ENCODE measurements at places on chromosomes 4 and X. TPM values are rescaled to one million over a fixed set of nuclear protein-coding genes. Genes with fewer than 3 reads are reported as not detected.

- no peaks in the 10 kb centered on the region for H3K4me1 ChIP-seq
- no peak for DNase-seq
- no peaks in the 10 kb centered on the region for H3K36me3 ChIP-seq
- no peak overlapping the region for H3K27ac ChIP-seq
- H3K4me3 ChIP-seq, result no peak overlapping the region
These were observed 104.5 kb downstream of the AR start for GRCh38 chrX:67648361-67648760.

- no peak overlapping the region for H3K4me3 ChIP-seq
- no peaks in the 10 kb centered on the region for H3K36me3 ChIP-seq
- H3K27me3 ChIP-seq, result no peaks in the 10 kb centered on the region
- H3K27ac ChIP-seq, result no peak overlapping the region
- no peak for DNase-seq
These were observed 40.0 kb downstream of the SEPTIN11 start for GRCh38 chr4:76989391-76990061.

DNA sequence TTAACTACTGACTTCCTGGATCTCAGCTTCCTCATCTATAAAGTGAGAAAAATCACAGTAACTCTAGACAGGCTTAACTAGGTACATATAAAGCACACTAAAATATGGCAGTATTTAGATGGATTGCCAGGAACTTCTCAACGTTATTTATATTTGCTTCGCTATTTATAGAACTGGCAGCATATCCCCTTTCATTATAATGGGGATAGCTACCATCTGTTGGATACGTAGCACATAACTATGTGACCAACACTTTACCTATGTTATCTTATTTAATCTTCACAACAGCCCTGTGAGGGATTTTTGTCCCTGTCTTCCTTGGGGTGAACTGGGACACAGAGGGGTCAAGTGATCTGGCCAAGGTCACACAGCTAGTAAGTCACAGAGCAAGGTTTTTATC, 64.6 kb downstream of the ENPEP start:
- H3K4me3 ChIP-seq, result no peak overlapping the region
- H3K36me3 ChIP-seq, result no peaks in the 10 kb centered on the region
- H3K4me1 ChIP-seq, result no peaks in the 10 kb centered on the region
- no peak for DNase-seq
- no peaks in the 10 kb centered on the region for H3K27me3 ChIP-seq
- H3K27ac ChIP-seq, result no peak overlapping the region

DNA sequence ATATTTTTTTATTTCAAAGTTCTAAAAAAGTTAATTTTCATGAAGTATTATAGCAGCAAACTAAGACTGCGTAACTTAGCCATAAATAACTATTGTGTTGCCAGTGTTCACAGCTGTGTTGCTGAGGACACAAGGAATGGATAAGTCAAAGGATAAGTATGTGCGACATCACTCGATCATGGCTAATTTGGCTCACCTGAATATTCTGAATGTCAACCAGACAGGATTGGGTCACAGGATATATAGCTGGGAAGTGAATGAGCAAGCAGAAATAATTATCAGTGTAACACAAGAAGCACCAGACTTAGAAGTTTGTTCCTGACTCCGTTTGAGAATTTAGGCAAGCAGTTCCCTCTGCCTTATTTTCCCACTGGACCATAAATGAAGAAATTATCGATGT, 33.9 kb downstream of the PRDM8 start:
- no peaks in the 10 kb centered on the region for H3K4me1 ChIP-seq
- DNase-seq, result no peak
- no peaks in the 10 kb centered on the region for H3K27me3 ChIP-seq

DNA sequence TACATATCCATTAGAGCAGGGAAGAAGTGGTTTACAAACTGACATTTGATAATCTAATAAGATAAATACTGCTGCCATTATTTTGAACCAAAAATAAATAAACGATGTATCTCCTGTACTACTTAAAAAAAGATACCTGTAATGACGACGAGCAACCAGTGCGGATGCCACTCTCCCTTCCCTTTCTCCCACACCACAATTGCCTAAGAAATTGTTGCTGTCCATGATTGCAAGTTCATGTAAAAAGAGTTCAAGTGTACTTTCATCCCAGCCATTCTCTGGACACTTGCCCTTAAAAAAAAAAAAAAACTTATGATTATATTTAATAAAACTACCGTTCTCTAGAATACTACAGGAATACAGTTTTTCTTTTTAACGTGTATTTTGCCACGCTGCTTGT, 1.4 kb downstream of the SEPSECS start:
- H3K4me3 ChIP-seq, result no peak overlapping the region
- H3K27ac ChIP-seq, result no peak overlapping the region
- H3K4me1 ChIP-seq, result peaks cover 16% of the 10 kb centered on the region
- H3K27me3 ChIP-seq, result no peaks in the 10 kb centered on the region
- H3K36me3 ChIP-seq, result peaks cover 5% of the 10 kb centered on the region

GRCh38 chr4:11175374-11175773, 253.3 kb downstream of the HS3ST1 start:
- no peaks in the 10 kb centered on the region for H3K36me3 ChIP-seq
- H3K27me3 ChIP-seq, result no peaks in the 10 kb centered on the region
- H3K4me3 ChIP-seq, result no peak overlapping the region
- no peak overlapping the region for H3K27ac ChIP-seq

DNA sequence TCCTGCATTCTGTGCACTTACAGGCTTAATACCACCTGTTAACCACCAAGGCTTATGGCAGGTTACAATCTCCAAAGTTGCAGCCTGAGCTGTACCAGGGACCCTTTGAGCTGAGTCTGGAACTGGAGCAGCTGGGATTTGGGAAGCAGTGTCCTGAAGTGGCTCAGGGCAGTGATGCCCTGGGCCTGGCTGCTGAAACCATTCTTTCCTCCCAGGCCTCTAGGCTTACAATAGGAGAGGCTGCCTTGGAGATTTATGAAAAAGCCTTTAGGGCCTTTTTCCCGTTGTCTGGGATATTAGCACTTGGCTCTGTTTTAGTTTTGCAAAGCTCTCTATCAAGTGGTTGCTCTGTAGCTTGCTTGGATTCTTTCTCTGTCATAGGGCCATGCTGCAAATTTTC, 154.3 kb upstream of the CASK start:
- no peaks in the 10 kb centered on the region for H3K36me3 ChIP-seq
- no peak for DNase-seq
- H3K27ac ChIP-seq, result no peak overlapping the region
- no peaks in the 10 kb centered on the region for H3K27me3 ChIP-seq
- H3K4me1 ChIP-seq, result no peaks in the 10 kb centered on the region

- peak overlapping the region; percentile 96 for H3K27ac ChIP-seq
- no peaks in the 10 kb centered on the region for H3K27me3 ChIP-seq
- H3K36me3 ChIP-seq, result no peaks in the 10 kb centered on the region
- peaks cover 43% of the 10 kb centered on the region for H3K4me1 ChIP-seq
These were observed 890 bp downstream of the DCAF16 start for GRCh38 chr4:17809667-17810066.

- no peaks in the 10 kb centered on the region for H3K4me1 ChIP-seq
- H3K27ac ChIP-seq, result no peak overlapping the region
- no peaks in the 10 kb centered on the region for H3K27me3 ChIP-seq
- H3K36me3 ChIP-seq, result no peaks in the 10 kb centered on the region
- no peak for DNase-seq
- no peak overlapping the region for H3K4me3 ChIP-seq
These were observed 23.4 kb upstream of the KIAA1210 start for GRCh38 chrX:119151051-119151380.

- no peaks in the 10 kb centered on the region for H3K4me1 ChIP-seq
- H3K4me3 ChIP-seq, result no peak overlapping the region
- DNase-seq, result no peak
- no peaks in the 10 kb centered on the region for H3K36me3 ChIP-seq
- no peak overlapping the region for H3K27ac ChIP-seq
- no peaks in the 10 kb centered on the region for H3K27me3 ChIP-seq
These were observed 78.8 kb upstream of the TEX13A start for GRCh38 chrX:105299286-105299685.

- no peak for DNase-seq
- no peaks in the 10 kb centered on the region for H3K27me3 ChIP-seq
- H3K4me3 ChIP-seq, result no peak overlapping the region
- H3K27ac ChIP-seq, result no peak overlapping the region
- H3K4me1 ChIP-seq, result no peaks in the 10 kb centered on the region
- H3K36me3 ChIP-seq, result no peaks in the 10 kb centered on the region
These were observed 80.3 kb downstream of the GPC4 start for GRCh38 chrX:133335027-133335426.

DNA sequence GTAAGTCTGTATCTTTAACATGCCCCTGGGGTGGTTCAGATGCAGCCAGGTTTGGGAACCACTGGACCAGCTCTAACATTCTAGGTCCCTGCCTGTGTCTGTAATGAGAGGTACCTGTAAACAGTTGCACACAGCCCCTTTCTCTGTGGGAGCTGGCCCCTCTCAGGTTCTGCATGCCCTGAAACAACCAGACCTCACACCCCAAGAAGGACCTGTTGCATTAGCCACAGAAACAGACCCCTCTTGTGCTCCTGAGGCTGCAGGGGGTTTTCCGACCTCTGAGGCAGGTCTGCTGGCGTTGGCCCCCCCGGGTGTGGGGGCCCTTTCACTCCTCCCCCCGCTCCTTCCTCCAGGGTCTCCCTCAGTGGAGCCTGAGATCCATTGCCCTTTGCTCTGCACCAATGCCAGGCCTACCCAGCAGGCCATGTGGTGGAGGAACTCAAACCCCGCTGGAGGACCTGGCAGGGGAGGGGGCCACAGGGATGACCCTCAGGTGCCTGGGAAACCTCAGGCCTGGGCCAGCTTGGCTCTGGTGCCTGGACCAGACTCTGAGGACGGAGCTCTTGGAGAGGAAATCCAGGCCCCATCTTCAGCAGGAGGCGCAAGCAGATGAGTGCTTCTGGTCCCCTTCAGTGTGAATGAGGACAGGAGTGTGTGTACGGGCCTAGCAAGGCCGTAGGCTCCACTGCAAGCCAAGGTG, 61.4 kb upstream of the PJA1 start:
- no peak overlapping the region for H3K4me3 ChIP-seq
- H3K4me1 ChIP-seq, result peaks cover 5% of the 10 kb centered on the region
- no peak for DNase-seq
- H3K27me3 ChIP-seq, result no peaks in the 10 kb centered on the region
- H3K27ac ChIP-seq, result no peak overlapping the region
- H3K36me3 ChIP-seq, result no peaks in the 10 kb centered on the region

GRCh38 chr4:10032625-10033024, 11.3 kb upstream of the SLC2A9 start:
- peaks cover 27% of the 10 kb centered on the region for H3K4me1 ChIP-seq
- no peak overlapping the region for H3K4me3 ChIP-seq
- no peaks in the 10 kb centered on the region for H3K36me3 ChIP-seq
- no peaks in the 10 kb centered on the region for H3K27me3 ChIP-seq
- peak overlapping the region; percentile 72 for H3K27ac ChIP-seq
- peak; percentile 31 for DNase-seq

DNA sequence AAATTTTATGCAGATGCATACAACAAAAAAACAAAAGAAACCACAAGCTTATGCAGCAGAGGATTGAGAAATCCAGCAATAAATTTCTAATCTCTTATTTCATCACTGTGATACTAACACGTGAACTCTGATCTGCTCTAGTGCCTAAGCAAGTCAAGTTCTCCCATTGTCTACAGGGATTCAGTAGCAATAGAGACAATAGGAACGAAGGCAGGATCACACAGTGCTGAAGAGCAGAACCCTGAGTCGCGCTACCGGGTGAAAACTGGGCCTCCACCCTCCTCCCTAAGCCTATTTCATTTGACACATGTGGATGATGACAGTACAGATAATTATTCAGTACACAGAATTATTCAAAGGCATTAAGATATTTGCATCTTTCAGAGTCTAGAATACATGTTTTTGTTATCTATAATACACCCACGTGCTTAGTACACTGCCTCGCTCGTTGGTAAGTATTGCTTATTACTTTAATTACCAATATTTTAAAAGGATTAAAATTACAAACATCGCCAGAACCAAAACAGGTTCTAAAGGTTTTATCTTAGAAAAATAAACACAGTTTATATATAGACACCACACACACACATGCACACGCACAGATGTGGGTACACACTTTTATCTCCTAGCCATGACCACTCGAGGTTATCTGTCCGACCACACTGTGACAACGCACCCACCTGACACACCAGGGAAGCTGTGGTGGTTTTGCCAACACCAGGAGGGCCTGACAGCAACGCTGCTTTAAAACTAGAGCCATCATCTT, 60.1 kb downstream of the RFC1 start:
- no peaks in the 10 kb centered on the region for H3K4me1 ChIP-seq
- H3K27me3 ChIP-seq, result no peaks in the 10 kb centered on the region
- H3K27ac ChIP-seq, result no peak overlapping the region
- H3K4me3 ChIP-seq, result no peak overlapping the region

GRCh38 chr4:106618956-106619355, 250.4 kb upstream of the GIMD1 start:
- no peak overlapping the region for H3K27ac ChIP-seq
- no peak for DNase-seq
- no peaks in the 10 kb centered on the region for H3K4me1 ChIP-seq
- H3K4me3 ChIP-seq, result no peak overlapping the region
- no peaks in the 10 kb centered on the region for H3K36me3 ChIP-seq

DNA sequence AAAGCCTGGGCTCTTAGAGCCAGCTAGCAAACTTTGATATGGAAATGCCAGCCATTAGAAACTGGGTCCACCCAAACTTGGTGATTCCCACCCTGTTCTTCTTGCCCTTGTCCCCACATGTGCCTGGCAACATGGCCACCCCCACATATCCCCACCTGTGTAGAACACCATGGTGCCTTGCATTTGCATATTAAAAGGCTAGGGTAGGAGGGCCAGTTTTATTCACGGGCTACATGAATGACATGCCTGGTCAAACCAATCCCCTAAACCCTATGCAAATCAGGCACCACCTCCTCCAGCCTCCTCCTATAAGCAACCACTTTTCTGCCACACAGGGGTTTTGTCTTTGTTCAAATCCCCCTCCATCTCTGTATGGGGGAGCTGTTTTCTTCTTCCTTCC, 104.9 kb downstream of the CLNK start:
- DNase-seq, result no peak
- H3K27ac ChIP-seq, result no peak overlapping the region
- H3K4me3 ChIP-seq, result no peak overlapping the region
- H3K36me3 ChIP-seq, result no peaks in the 10 kb centered on the region

GRCh38 chr4:22745234-22745633, 52.5 kb downstream of the GBA3 start:
- H3K36me3 ChIP-seq, result no peaks in the 10 kb centered on the region
- no peaks in the 10 kb centered on the region for H3K27me3 ChIP-seq
- no peak for DNase-seq
- no peak overlapping the region for H3K27ac ChIP-seq
- no peaks in the 10 kb centered on the region for H3K4me1 ChIP-seq

- no peak for DNase-seq
- no peak overlapping the region for H3K4me3 ChIP-seq
- H3K27me3 ChIP-seq, result no peaks in the 10 kb centered on the region
- no peaks in the 10 kb centered on the region for H3K36me3 ChIP-seq
These were observed 1065.7 kb upstream of the FTHL17 start for GRCh38 chrX:32137525-32137924.

The KANTR gene
- 29.6 TPM for total RNA-seq

The ARHGAP36 gene
- total RNA-seq, result not detected

The TMPRSS11F gene
- not detected for total RNA-seq

The RAB39B gene
- 0.84 TPM for total RNA-seq

The TRAM1L1 gene
- 0.98 TPM for total RNA-seq

The SOX3 gene
- total RNA-seq, result 0.10 TPM

The LRCH2 gene
- total RNA-seq, result 7.3 TPM

The LPAR4 gene
- total RNA-seq, result not detected

The DACH2 gene
- not detected for total RNA-seq

The IL21 gene
- not detected for total RNA-seq

Measured in upper lobe of left lung (tissue), 6 donors.